ENCODE measurements at places on chromosomes 5 and 9. TPM values are rescaled to one million over a fixed set of nuclear protein-coding genes. Genes with fewer than 3 reads are reported as not detected.

DMGDH gene
- 0.30 TPM for total RNA-seq

MZB1 gene
- total RNA-seq, result not detected

SLC44A1 gene
- 65.9 TPM for total RNA-seq

GPRIN1 gene
- 7.3 TPM for total RNA-seq

CRHBP gene
- not detected for total RNA-seq

PCDHA6 gene
- total RNA-seq, result 0.60 TPM

FAT2 gene
- total RNA-seq, result 0.05 TPM

SMIM27 gene
- total RNA-seq, result 2.7 TPM

PCDHA5 gene
- under 0.01 TPM for total RNA-seq

LVRN gene
- total RNA-seq, result 0.59 TPM

SLC6A3 gene
- total RNA-seq, result not detected

TRUB2 gene
- total RNA-seq, result 10.4 TPM

C5orf58 gene
- total RNA-seq, result not detected

PCDHGA1 gene
- total RNA-seq, result 0.69 TPM

TSLP gene
- total RNA-seq, result 0.42 TPM

BAAT gene
- total RNA-seq, result 0.23 TPM

SCGB3A2 gene
- not detected for total RNA-seq

C6 gene
- total RNA-seq, result not detected

QRFP gene
- not detected for total RNA-seq

COL23A1 gene
- not detected for total RNA-seq

IL31RA gene
- total RNA-seq, result 1.5 TPM

MYMK gene
- total RNA-seq, result not detected

NTRK2 gene
- under 0.01 TPM for total RNA-seq

ARHGEF37 gene
- 0.30 TPM for total RNA-seq

DTWD2 gene
- 6.4 TPM for total RNA-seq

FOXD4L5 gene
- 0.09 TPM for total RNA-seq

C9orf50 gene
- total RNA-seq, result not detected

MLANA gene
- 0.05 TPM for total RNA-seq
